HL-60 (cell line): ENCODE measurements at places on chromosomes 11 and 22.

- no peak for DNase-seq
Measured at GRCh38 chr22:30445438-30446145, 20.0 kb downstream of the MTFP1 start.

- DNase-seq = no peak
Measured at GRCh38 chr11:74380746-74381439, 17.3 kb downstream of the PGM2L1 start.

GRCh38 chr22:32539631-32540421, 65.2 kb downstream of the FBXO7 start:
- no peak for DNase-seq

DNA sequence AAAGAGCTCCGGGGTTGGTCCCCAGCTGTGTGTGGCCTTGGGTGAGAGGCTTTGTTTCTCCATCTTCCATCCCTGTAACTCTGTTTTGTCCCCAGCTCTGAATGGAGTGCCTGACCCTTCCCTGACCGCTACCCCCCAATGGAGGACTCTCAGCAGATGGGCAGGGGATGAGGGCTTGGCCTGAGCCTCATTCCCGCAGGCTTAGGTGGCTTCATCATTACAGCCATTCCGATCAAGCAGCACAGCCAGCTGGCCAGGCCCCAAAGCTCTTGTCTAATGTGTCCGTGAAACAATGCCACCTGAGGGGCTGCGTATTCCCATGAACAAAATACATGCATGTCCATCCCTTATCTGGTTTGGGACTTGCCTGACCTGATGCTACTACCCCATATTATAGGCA, 3.9 kb upstream of the CDC42EP2 start:
- DNase-seq = no peak

DNA sequence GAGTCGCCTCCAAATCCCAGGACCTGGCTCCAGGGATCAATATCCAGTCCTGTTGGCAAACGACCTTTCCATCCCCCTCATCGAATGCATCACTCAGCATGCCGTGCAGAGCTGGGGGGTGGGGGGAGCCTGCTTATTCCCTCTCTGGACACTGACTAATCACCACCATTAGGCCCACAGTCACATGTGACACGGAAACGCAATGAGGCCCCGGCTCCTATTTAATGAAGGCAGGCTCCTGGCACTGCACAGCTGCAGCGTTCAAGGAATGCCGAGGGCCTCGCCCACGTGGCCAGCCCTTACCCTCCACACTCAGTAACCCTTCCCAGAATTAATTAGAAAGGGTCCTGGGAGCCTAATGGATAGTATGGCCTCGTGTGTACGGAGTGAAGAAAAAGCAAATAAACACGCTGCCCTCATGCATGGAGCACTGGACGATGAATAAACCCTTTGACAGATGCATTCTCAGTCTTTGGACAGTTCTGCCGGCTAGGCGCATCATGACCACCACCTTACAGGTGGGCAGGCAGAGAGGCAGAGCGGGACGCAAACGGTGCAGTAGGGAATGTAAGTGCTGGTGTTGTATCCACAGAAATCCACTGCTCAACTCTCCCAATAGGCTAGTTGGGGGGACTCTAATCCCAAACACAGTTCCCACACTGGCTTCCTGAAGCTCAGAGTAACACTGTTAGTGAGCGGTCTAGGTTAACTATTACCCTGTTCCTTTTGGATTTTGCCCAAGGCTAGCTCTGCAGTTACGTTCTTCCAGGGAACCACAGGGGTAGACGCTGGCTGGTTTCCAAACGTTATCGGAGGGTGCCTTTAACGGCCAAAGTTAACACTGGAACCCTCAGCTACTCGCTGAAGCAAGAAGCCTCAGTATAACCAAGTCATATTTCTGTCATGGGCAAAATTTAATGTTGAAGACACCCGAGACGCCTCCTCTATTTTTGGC, 490.1 kb downstream of the OPCML start:
- no peak for DNase-seq

DNA sequence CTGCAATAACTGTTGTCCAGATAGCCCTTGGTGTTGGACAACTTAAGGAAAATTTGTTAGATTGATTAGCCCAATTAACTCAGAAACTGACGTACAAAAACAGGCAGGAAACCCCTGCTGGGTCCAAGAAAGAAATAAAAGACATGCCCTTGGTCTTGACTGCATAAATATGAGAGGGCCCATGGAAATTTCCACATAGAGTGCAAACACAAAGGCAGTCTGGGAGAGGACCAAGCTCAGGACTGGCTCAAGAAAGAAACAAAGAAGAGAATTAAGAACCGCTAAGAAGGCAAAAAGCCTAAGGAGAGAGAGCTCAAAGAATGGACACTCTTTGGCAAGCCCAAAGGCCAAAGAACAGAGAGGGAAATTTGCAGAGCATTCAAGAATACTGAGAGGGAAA, 1243.9 kb downstream of the LRRC4C start:
- no peak for DNase-seq

DNA sequence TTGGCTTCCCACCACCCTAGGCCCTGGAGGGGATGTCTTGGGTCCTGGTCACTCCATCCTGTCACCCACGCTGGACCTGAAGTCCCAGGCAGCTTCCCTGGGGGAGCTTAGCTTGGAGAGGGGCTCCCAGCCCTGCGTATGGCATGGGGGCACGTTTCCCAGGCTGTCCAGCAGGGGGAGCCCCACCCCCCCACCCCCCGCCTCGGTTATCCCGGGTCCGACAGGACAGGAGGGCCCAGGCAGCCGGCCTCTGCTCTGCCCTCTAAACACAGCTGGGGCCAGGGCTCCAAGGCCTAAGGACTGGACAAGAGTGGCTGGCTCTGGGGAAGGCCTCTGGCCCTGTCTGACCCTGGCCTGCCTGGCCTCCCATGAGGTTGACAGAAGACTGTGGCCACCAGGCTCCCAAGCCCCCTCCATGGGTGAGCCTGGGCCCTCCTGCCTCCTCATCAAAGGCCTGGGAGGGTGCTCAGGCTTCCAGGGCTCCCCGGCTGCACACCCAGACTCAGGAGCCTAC, 104.8 kb downstream of the NECTIN1 start:
- no peak for DNase-seq

DNA sequence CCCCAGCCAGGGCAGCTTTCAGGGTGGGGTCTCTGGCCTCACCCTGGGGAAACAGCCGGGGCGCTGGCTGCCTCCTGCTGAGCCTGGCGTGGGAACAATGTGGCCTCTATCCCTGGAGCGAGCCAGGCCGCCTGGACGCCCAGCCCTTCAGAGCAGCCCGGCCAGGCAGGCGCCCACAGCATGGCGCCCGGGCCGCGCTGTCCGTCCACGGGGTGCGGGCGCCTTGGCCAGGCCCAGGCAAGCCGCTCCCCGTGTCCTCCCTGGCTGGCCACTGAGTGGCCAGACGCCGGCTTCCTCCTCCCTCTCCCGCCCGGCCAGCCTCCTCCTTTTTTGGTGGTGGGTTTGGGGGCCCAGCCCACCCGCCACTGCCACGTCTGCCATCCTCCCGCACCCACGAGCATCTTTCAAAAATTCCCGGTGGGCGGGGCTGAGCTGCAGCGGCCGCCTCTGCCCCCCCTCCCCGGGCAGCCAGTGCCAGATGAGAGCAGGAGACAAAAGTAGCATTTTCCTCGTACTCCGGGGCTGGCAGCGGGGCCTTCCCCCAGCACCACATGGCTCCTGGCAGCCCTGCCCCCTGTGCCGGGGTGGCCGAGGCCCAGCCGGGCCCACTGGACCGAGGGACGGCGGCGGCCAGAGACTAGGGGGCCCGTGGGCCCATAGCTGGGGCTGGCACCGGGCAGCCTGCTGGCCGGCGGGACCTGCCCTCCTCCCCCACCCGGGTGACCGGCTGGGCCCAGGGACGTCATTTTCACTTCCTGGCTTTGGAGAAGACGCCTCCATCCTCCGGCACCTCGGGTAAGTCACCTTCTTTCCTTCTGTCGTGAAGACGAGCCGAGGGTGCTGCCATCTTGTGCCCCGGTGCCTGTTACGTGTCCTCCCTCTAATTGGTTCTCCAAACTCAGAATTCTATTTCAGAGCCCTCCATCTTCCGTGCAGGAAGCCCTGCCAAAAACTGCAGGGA, 70.2 kb upstream of the PPARA start:
- DNase-seq = no peak

- DNase-seq = no peak
Measured at GRCh38 chr11:76677458-76677765, 6.9 kb upstream of the LRRC32 start.

- peak; percentile 27 for DNase-seq
Measured at GRCh38 chr11:61532134-61533038, 23.8 kb downstream of the LRRC10B start.

DNA sequence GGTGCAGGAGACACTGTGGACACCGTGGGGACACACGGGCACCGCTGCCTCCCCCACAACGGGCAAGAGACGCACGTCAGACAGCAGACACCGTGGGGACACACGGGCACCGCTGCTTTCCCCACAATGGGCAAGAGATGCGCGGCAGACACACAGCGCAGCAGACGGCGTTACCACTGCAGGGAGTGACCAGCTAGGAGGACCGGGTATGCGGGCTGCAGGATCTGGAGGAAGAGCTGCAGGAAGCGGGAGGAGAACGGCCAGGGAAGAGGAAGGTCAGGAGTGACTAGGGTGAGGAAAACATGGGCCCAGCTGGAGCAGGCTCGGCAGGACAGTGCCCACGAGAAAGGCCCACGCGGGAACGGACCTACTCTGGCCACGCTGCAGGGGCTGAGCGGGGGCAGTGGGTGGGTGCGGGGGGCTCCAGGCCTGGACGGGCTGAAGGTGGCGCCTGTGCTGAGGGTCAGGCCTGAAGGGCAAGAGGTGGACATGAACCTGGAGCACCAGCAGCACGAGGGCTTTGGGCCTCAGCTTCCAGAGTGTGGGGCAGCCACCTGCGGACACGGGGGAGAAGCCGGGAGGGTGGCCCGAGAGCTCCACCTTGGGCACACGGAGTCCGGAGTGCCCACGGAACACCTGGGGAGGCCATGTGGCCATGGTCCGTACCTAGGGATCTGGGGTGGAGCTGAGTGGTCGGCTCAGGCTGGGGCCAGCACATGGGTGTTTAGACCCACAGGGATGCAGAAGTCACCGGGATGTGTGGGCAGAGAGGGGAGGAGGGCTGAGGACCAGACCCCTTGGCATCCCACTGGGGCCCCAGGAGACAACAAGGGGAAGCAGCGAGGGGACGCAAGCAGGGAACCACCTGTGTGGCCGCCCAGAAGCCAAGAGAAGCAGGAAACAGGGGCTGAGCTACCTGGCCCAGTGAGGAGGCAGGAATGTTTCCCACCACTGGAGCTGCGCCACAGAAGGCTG, 16.5 kb downstream of the TOLLIP start:
- no peak for DNase-seq

- DNase-seq = no peak
Measured at GRCh38 chr11:101577461-101577860, 6.3 kb downstream of the TRPC6 start.

- DNase-seq = no peak
Measured at GRCh38 chr11:122832721-122833470, 5.4 kb upstream of the CRTAM start.

DNA sequence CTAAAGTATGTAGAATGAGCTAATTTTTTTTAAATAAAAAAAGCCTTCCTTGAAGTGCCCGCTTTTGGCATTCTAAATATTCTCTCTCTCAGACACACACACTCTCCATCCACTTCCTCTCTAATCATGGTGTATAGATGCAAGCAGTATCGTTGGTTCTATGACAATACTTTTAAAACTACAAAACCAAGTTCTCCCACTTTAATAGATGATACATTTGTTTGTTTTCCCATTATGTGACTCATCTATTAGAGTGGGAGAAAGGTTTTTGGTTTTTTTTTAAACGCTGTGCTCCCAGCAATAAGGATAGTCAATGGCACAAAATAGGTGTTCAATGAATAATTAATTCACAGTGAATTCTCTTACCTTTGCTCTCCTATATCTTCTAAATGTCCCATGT, 44.6 kb downstream of the FZD4 start:
- DNase-seq = no peak

GRCh38 chr11:71998649-71999310, at the start of gene IL18BP:
Gene IL18BP (plus strand): TSS chr11:71998909. CDS start chr11:71999985, 1,076 bp downstream.
- DNase-seq = peak; percentile 61

GRCh38 chr11:92269021-92269420, 44.4 kb downstream of the FAT3 start:
- DNase-seq = no peak

GRCh38 chr11:36657610-36658267, 59.7 kb upstream of the RAG2 start:
- DNase-seq = no peak

DNA sequence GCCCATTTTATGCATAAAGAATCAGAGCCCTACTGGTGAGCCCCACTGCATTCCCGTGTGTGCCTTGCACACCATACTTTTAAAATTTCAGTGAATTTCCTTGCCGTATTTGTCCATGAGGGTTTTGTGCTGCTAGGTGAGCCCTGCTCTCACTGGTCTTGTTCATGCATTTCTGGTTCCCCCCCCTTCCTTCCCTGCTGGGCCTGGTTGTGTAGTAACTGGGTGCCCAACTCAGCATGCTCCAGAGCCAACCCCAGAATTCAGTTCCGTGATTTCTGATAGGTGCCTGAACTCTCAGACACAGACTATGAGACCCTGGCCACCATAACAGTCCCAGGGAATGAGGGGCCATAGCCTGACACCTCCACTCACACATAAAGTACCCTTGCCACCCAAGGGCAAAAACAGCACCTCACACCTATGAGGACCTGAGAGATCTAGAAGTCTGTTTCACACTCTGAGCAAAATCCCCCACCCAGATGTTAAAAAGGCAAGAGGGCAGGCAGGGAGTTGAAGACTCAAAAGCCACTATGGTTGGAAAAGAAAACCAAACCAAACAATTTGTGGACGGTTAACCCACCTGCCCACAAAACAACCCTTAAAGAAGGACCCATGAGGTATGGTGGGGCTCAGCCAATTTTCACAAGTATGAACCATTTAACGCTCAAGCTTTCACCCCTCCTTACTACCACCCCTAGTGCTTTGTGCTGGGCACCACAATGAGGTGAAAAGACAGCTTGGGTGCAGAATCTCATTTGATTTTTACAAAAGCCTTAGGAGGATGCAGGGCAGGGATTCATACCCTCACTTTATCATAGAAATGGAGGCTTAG, 16.8 kb upstream of the IL10RA start:
- no peak for DNase-seq
